ENCODE measurements at places on chromosomes 4 and X.

- no peak for ATAC-seq
These were observed 44.7 kb upstream of the DCK start for GRCh38 chr4:70948665-70949260.

DNA sequence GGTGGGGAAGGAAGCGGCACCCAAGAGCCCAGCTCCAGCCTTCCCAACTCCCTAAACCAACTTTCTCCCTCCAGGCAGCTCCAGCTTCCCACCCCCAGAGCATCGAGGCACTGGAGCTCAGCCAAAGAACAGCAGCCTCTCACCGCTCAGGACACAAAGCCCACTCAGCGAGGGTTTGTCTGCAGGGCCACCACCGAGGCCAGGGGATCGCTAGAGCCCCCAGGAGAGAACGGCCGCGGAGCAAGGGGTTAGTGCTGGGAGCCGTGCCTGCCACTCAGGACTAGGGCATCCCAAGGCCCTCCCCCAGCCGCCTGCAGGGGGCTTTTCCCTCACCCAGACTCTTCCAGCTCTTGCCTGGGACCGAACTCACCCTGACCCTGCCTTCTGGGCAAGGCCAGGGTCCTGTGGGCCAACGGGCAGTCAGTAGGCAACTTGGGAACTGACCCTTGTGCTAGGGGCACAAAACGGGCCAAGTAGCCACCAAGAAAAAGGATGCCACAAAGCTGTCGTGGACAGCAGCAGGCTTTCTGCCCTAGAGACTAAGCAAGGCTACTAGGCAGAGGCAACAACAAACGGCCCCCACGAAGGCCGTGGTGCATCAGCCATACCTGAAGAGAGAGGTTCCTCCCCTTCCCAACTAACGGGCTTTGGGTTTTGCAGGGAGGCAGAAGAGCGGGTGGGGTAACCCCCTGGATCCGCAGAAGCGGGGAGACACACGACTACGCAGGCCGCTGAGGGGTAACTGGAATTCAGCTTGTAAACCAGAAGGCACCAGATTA lies 2.3 kb downstream of the HCFC1 start:
- no peak for ATAC-seq

DNA sequence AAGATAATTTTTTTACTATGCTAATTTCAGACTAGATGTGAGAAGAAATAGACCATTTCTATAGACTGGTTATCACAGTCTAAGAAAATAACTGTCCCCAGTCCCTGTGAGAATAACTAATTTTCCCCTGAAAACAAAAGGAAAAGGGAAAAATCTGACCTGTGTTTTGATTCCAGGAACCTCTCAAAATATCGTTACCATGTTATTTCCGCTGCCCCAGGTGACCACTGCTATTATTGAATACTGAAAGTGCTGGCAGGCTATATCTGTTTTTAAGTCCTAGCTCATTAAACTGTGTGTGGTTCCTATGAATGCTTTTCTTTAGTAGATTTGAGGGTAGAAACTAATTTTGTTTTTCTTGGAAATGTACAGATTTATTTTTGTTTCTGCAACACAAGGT lies 83.6 kb downstream of the GAB1 start:
- ATAC-seq, result no peak

GRCh38 chrX:46251755-46252154 lies 293.5 kb downstream of the ZNF674 start:
- no peak for ATAC-seq

DNA sequence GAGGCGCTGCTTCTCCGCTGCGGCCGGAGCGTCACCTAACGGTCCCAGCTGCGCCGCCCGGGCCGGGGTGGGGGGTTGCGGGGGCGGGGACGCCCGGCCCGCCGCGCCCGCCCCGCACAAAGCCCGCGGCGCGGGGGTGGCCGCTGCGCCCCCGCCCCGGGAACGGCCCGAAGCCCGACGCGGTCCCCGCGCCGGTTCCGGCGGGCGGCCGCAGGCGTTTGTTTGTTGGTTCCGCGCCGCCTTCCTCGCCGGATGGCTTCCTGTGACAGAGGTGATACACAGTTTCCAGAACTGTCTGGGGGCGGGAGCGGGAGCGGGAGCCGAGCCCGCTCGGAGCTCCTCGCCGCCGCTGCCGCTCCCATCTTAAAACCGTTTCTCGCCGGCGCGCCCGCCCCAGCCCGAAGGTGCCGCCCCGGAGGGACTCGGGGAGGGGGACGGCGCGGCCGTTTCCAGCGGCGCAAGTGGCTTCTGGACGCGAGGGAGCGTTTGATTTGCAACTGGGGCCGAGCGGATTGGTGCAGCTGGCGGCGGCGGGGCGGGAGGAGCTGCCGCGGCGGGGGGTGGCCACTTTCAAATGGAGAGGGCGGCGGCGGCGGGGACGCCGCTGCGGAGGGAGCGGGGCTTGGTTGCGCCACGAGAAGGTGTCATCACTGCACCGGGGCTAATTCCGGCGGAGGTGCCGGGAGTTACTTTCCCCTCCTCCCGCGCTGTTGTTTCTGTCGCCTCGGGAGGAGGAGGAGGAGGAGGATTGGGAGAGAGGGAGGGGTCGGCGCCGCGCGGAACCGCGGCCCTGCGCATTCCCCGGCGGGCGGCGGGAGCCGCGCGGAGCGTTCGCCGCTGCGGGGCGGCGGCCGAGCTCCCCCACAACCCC lies 2.3 kb downstream of the JADE1 start:
- peak; percentile 81 for ATAC-seq

DNA sequence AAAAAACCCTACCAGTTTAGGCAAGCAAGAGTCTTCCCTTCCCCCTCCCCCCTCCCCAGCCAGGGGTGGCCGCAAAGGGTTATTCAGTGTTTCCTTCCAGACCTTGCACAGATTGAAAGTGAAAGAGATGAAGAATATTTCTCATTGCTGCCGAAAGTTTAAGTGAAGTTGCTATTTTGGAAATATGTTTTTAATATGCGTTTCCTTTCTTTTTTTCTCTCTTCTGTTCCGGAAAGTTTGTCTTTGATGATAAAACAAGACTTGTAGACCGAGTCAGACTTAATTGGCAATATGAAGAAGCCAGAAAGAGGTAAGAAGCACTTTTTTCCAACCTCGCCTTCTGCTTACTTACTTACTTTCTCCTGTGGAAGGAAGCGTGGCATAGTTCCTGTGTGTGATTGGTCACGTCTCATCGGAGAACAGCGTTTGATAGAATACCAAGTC lies 58.5 kb upstream of the CLCN4 start:
- no peak for ATAC-seq

- no peak for ATAC-seq
These were observed 957 bp downstream of the TIMM17B start for GRCh38 chrX:48896611-48897011.

Measured in gastroesophageal sphincter (tissue), 4 donors.